ENCODE measurements at places on chromosomes 3 and 15.

- no peak for DNase-seq
Measured at GRCh38 chr15:38547255-38547997, 17.2 kb downstream of the RASGRP1 start.

- DNase-seq: no peak
Measured at GRCh38 chr3:169658311-169658931, 5.1 kb downstream of the MECOM start.

- no peak for DNase-seq
Measured at GRCh38 chr15:80242802-80243201, 9.2 kb downstream of the CTXND1 start.

DNA sequence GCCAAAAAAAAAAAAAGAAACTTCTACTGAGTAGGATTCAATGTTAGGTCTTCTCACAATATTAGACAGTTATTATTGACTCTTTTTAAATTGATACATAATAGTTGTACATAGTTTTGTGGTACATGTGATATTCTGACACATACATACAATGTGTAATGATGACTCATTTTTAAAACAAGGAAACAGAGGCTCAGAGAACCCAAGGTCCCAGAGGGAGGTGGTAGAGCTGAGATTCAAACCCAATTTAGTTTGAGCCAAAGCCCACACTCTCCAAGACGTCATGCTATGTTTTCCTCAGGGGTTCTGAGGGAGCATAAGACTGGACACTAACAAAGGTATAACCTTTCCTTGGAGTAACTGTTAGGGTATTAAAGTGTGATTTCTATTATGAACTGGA, 40.6 kb downstream of the MYO5C start:
- no peak for DNase-seq

DNA sequence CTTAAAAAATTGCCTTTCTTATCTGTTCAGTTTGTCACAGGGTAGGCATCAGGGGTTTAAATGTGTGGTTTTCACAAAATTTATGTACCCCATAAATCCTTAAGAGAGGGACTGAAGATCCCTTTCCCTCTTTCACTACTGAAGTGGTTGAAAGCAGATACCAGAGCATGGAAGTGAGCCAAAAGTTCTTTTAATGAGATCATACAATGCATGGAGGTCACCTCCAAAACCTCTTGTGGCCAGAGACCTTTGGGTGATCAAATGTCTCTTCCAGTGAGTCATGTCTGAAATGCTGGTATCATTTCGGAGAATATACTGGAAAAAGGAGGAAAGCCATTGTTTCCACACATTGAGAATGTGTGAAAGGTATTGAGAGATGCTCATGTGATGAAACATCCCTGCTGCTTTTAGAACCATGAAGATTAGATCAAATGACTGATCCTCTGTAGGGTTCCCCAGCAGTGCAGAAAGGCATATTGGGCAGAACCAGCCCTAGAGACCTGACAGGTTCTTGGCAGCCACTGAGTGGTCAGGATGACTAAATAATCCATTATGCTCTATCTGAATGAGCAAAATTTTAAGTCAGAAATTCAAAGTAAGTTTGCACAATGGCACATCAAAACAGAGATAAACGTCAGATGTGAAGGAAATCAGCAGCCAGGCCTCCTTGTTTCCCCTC, 165.8 kb upstream of the SLC2A2 start:
- no peak for DNase-seq

DNA sequence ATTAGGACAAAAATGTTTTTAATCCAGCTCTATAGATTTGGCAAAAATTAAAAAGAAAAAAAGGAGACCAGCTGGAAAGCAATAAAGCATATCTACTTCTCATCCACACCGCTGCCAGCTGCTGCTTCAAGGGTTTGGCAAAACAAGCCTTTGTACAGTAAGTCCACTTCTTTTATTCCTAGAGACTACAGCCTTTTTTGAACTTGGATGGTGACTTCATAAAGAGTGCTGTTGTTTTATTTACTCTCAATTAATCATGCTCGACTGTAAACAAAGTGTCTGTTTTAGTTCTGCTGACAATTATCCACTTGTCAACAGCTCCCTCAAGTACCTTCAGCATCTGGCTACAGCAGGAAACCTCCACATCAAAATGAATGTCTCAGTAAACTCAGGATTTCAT, 12.3 kb upstream of the FOXB1 start:
- no peak for DNase-seq

DNA sequence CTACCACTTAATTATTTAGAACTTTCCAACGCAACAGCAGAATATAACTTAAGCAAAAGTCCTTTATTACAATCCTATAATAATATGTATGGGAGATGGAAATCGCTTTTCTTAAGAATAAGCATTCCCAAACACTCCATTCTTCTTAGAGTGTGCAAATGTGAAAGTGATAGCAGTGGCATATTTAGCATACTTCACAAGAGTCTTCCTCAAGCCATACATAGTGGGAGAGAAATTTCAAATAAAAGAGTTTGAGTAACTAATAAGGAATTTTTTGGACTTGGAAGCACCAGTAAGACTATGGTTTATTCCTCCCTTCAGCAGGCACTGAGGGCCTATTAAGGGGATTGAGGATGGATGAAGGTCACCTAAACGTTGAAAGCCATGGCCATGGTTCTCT, 22.1 kb upstream of the BNC1 start:
- DNase-seq: no peak

DNA sequence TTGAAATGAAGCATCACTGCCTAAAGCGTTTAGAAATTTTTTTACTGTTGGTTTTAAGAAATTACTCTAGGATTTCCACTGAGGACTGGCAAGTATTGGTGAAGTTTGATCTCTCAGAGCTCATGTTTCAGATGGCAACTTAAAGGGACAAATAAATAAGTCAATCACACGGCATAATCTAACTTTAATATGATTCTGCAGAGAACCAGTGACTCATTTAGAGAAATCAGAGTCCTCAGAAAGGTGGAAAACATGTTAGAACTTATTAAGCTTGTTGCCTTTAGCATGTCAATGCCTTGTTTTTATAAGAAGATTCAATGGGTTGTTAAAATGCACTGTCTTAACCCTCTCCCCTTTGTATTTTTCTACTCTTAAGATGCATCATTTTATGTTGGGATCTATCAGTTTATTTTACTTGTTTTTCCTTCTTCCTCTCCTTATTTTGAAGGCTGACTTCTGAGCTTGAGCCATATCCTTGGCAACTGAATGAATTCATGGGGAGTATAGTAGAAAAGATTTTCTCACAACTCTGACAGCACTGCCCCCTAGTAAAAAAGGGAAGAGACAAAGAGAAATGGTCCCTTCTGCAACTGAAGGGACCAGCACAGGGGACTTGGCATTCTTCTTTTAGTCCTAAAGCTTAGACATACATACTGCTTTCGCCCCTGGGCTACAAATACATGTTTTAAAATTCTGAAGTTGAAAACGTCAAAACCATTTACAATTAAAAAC, 431.2 kb downstream of the LPP start:
- no peak for DNase-seq

DNA sequence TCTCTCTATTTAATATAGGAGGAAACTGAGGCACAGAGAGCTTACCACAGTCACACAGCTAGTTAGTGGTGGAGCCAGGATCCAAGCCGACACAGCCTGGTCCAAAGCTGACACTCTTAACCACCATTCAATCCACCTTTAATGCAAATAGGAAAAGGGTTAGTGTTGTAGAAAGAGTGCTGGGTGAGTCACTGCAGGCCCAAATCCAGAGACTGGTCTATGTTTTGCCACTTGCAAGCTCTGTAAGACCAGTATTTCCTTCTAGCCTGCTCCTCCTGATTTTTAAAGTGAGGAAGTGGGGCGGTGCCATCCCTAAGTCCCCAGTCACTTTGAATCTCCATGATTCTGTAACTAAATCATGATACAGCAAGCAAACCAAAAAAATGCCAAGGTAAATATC, 111.0 kb downstream of the MECOM start:
- DNase-seq: no peak

DNA sequence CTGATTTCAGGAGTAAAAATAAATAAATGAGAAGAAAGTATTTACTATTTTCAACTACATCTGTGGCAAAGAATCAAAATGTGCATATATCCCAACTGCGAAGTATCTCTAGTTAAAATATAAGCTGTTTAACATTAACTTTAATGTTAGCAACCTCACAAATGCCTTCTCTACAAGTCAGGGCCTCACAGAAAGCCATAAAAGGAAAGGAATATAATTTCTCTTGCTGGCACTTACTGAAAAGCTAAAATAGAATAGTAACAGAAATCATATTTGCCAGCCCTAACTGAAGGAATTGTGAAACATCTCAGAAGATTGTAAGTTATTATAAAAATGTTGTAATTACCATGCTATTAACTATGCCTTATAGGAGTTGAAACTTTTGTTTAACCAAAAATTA, 65.1 kb upstream of the MBNL1 start:
- no peak for DNase-seq

GRCh38 chr3:105399611-105400010, 32.9 kb downstream of the ALCAM start:
- DNase-seq: no peak

- no peak for DNase-seq
Measured at GRCh38 chr15:39704235-39704634, 78.4 kb downstream of the FSIP1 start.

DNA sequence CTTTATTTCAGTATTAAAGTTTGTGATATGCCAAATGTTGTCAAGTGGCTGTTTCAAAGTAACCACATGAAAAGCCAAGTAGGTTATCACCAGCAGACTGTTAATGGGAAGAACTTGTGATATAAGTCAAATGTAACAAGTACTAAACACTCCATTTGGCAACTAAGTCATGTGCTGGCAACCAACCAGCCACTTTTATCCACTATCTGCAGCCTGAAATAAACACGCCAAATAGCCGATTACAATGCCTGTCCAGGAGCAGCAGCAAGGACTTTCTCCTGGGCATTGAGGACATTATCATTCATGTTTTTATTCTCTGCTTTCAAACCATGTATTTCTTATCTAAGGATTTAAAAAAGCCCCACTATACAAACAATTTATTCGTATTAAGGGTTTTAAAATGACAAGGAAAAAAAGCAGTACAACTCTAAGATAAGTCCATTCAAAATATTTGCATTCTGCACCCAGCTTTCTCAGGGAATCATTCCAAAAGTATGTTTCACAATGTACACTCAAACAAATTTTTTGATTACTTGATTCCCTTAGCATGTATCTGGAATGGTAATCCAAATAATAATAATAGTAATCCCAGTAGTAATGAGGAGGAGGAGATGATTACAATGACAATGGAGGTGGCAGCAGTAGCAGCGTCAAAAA, 448.6 kb downstream of the ERC2 start:
- DNase-seq: no peak

DNA sequence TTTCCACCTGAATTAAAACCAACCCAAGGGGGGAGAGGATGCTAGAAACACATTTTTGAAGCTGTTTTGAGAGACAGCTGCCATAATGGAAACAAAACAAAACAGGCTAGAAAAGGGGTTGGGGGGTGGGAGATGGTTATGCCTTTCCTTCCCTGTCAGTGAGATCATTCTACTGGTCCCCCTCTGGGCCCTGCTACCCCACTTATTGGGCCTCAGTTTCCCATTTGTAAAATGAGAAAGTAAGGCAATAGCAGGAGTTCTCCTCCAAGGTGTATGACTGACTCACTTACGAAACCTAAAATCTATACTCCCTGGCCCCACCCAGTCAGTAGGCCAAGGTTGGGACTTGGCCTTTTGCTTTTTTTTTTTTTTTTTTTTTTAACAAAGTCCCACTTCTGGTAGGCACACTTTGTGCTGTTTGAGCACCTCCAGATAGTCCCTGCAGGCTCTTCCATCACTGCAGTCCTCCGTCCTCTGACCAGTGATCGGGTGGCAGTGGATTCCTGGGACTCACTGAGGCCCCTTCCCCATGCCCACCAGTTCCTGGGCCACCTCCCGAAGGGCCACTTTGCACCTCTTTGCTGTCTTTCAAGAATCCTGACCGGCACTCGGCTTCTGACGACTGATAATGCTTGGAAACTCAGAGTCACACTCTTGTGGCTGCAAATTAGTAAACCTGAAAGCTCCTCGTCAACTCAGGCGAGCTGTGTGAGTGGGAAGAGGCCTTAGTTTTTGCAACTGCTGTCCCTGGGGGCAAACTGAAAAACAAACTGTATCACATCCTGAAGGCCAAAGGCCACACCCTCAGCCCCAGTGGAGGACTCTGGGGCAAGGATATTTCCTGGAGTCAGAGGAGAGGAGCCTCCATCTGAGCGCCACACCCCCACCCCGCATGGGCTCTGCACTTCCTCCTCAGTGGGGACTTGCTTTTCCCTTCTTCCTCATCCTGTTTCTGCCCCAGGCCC, 6.7 kb upstream of the PSTPIP1 start:
- no peak for DNase-seq

- DNase-seq: no peak
Measured at GRCh38 chr3:20182206-20182605, 3.8 kb downstream of the SGO1 start.

GRCh38 chr3:187989575-187990153, 164.3 kb upstream of the LPP start:
- no peak for DNase-seq

Data from stimulated activated CD8-positive, alpha-beta memory T cell treated with anti-CD3 and anti-CD28 coated beads, Interleukin-12 subunit alpha, Interleukin-12 subunit beta, amount 100 ng/mL, for 4 hours (primary cell).